ENCODE measurements at places on chromosomes 6 and 20. TPM values are rescaled to one million over a fixed set of nuclear protein-coding genes. Genes with fewer than 3 reads are reported as not detected.

The MAS1 gene
- total RNA-seq, result not detected

The OPRM1 gene
- not detected for total RNA-seq

The AVP gene
- total RNA-seq, result not detected

The BTNL2 gene
- 0.26 TPM for total RNA-seq

The CD24 gene
- total RNA-seq, result 1,344 TPM

The NR2E1 gene
- total RNA-seq, result not detected

The FAM110A gene
- total RNA-seq, result 7.1 TPM

The RNF144B gene
- total RNA-seq, result 141 TPM

The PRR18 gene
- total RNA-seq, result under 0.01 TPM

The METTL24 gene
- total RNA-seq, result not detected

The RFX6 gene
- total RNA-seq, result not detected

The ISM1 gene
- not detected for total RNA-seq

The KHDC1L gene
- not detected for total RNA-seq

The SRMS gene
- total RNA-seq, result 0.79 TPM

The ZNF341 gene
- 0.64 TPM for total RNA-seq

The FHL5 gene
- total RNA-seq, result not detected

The GJA10 gene
- total RNA-seq, result not detected

The PTK6 gene
- total RNA-seq, result 107 TPM

The SIRT5 gene
- total RNA-seq, result 10.8 TPM

The PRND gene
- not detected for total RNA-seq

The DOK5 gene
- 0.13 TPM for total RNA-seq

The MAP7 gene
- total RNA-seq, result 30.8 TPM

The CTCFL gene
- not detected for total RNA-seq

The SLC17A1 gene
- not detected for total RNA-seq

The ZKSCAN8 gene
- total RNA-seq, result 6.4 TPM

The NKAIN4 gene
- 1.1 TPM for total RNA-seq

The ADTRP gene
- 17.6 TPM for total RNA-seq

The VNN1 gene
- 0.13 TPM for total RNA-seq

Data from bronchial epithelial cell (primary cell).